ENCODE measurements at places on chromosomes 6 and 20.

- DNase-seq: no peak
These were observed 78.0 kb downstream of the EDN3 start for GRCh38 chr20:59378396-59378795.

DNA sequence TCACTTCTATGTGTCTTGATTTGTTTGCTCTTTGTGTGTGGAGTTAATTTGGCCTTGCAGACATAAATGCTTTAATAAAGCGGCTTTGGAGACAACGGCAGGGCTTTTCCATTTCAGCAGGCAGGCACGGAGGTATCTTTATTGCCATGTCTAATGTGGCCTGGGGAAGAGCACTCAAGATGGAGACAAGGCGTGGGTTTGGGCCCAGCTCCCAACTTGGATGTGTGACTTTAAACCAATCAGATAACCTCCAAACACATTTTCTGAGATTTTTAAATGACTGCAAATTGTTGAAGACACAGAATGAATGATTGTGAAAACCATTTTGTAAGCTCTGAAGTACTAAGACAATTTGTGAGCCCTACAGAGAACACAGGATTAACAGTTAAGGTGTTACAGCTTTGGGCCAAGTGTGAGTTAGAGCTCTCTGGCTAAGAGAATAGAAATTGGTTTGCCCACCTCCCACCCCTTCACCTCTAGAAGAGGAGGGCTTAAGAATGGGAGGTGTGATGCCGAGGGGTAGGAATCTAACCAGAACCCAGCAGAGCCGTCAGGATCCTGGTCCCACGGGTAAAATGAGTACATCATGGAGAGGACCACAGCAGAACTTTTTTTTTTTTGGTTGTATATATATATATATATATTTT, 9.0 kb downstream of the DYNLT1 start:
- no peak for DNase-seq

DNA sequence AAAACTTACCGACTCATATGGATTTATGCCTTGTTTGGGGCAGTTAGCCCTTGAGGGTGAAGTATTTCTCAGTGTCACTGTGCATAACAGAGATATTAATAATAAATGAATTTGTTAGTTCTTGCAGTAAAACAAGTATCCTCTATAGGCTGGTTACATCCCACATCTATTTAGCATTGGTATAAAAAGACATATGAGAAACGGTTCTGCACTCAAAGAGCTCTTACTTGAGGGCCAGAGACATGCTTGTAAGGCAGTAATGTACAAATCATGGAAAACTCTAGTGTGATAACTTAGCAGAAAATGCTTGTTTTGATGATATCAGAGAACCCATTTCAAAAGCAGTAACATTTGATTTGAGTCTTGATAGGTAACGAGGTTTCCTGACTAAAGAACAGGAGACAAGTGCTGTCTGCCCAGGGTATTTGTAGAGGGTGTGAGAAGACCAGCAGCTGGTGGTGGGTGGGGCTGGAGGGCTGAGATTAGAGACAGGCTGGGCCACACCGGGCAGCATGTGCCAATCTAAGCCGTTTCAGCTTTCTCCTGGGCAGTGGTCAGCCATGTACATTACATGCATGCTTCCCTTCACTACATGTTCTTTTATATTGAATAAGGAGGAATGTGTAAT, 46.3 kb downstream of the TULP4 start:
- DNase-seq: no peak

- DNase-seq: no peak
These were observed 22.8 kb downstream of the SRSF3 start for GRCh38 chr6:36616893-36617521.
